ENCODE measurements at places on chromosomes 1 and 21.

DNA sequence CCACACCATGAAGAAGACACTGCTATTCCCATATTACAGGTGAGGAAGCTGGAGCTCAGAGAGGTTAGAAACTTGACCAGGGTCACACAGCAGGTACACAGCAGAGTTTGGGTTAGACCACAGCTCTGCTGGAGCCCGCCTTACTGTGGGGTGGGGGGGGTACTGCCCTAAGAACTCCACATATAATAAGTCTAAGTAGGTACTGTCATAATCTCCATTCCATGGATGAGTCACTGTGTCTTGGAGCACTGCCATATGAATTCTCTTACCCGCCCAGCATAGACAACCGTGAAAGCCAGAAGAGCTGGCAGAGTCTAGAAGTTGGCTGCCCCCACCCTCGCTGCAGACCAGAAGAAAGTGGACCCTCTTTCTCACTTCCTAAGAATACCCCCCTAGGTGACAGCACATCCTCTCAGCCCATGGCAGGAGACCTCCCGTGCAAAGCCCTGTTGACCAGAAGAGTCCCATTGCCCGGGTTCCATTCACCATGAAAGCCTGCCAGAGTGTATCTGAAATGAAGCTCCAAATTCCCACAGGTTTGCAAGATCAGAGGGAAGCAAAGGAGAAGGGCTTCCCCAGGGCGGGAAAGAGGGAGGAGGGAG lies 5.2 kb upstream of the PLA2G2D start:
- peak; percentile 80 for DNase-seq

- DNase-seq = no peak
These were observed 222.7 kb downstream of the TM2D1 start for GRCh38 chr1:61501971-61502916.

- no peak for DNase-seq
These were observed 102.4 kb downstream of the PTGER3 start for GRCh38 chr1:70945251-70945650.

GRCh38 chr1:201930803-201931202 lies 15.5 kb downstream of the LMOD1 start:
- DNase-seq = no peak

- DNase-seq = no peak
These were observed 7.5 kb downstream of the TOR1AIP1 start for GRCh38 chr1:179889589-179889988.

DNA sequence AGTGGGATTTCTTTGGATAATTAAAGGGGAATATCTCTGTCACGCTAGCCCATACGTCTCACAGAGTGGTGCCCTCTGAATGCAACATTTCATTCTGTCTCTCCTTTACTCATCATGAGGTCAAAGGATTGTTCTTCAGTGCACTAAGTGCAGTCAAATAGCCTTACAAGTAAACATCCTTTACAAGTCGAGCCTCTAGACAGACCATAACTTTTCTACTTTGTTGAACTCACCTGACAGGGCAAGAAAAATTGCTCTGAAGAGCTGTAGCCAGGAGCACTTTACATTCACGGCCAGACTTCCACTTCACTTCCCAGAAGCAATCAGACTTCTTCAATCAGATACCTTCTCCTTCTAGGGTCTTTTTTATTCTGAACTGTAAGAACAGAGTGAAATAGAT lies 768.0 kb upstream of the TMPRSS15 start:
- no peak for DNase-seq

DNA sequence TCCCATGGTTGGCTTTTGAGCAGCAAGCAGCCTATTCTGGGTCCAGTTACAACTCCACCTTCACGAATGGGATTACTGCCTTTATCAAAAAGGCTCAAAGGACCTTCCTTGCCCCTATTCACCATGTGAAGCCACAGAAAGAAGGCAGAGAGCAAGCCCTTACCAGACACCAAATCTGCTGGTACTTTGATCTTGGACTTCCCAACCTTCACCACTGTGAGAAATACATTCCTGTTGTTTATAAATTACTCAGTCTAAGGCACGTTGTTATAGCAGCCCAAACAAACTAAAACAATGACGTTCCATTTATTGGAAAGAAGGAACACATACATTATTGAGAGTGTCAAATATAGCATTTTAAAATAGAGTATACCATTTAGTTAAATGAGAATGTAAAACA lies 1557.9 kb downstream of the PLA2G4A start:
- no peak for DNase-seq

GRCh38 chr1:214386747-214387146 lies 105.8 kb downstream of the SMYD2 start:
- peak; percentile 50 for DNase-seq

DNA sequence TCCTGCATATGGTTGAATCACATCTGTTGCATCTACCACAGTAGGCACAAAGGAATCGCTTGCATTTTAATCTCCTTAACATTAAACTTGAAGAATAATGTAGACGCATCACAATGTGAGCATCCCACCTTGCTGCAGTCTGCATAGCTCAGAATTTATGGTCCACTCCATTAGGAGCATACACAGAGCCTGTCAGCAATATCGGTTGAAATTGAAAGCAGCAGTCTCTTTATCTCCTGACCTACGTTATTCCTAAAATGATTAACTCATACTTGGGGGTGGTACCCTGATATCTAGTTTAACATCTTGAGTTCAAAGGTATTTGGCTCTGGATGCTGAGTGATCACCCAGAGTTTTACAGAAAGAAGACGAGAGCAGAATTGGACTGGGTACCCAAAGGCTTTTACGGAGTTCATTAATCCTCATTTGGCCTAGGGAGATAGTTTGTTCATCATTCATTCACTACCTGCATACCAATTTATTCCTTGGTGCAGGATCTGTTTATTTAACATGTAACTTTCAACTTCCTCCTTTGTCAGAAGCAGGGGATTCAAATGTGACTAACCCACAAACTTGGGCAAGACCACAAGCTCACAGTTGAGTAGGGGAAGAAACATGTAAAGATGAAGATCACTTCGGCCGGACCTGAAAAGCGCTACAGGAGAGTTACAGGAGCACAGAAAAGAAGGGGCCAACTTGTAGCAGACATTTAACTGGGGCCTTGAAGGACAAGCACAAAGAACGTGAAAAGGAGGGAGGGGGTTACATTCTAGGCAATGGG lies 187.9 kb downstream of the DAB1 start:
- DNase-seq = no peak

DNA sequence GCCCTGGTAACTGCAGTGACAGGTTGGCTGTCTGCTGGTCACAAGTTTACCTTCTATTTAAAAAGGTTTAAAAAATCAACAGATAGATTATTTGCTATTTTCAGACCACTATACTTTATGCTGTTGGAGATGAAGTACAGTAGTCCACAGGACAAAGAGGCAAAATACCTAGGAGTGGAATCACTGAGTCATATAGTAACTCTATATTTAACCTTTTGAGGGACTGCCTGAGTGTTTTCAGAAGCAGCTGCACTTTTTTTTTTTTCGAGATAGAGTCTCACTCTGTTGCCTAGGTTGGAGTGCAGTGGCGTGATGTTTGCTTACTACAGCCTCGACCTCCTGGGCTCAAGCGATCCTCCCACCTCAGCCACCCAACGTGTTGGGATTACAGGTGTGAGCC lies 11.7 kb downstream of the CNIH4 start:
- DNase-seq = no peak

DNA sequence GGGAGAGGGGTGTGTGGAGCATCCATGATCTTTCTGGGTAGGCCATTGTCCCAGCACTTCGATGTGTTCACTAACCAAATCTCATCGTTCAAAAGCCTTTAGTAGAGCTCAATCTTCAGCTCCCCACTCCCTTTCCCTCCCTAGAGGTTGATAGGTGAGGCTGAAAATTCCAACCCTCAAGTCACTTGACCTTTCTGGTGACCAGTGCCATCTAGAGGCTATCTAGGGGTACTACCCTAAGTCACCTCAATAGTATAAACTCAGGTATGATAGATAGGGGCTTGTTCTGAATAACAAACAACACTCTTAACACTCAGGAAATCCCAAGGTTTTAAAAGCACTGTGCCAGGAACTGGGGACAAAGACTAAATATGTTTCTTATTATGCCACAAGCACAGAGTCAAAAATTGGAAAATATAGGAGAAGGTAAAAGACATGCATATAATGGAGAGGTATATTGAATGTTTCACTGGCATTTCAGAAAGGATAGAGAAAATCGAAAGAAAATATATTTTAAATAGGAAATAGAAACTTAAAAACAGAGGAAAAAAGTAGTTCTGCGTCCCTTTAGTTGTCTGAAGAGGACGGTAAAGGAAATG lies 42.9 kb upstream of the CD53 start:
- DNase-seq = peak; percentile 16

DNA sequence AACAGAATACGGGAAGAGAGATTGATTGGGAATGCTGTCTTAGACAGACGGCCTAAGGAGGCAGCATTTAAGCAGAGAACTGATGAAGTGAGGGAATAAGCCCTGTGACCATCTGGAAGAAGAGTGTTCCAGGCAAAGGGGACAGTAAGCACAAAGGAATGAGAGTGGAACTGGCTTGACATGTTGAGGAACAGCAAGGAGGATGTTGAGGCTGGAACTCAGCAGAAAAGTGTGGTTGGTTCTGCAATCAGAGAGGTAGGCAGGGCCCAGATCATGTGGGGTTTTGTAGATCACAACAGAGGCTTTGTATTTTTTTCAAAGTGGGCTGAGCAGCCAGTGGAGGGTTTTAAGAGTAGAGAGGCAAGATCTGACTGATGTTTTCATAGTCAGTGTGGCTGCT lies 157.4 kb downstream of the DNM3 start:
- peak; percentile 18 for DNase-seq

GRCh38 chr1:96522927-96523326 lies 198.7 kb upstream of the PTBP2 start:
- DNase-seq = peak; percentile 14

DNA sequence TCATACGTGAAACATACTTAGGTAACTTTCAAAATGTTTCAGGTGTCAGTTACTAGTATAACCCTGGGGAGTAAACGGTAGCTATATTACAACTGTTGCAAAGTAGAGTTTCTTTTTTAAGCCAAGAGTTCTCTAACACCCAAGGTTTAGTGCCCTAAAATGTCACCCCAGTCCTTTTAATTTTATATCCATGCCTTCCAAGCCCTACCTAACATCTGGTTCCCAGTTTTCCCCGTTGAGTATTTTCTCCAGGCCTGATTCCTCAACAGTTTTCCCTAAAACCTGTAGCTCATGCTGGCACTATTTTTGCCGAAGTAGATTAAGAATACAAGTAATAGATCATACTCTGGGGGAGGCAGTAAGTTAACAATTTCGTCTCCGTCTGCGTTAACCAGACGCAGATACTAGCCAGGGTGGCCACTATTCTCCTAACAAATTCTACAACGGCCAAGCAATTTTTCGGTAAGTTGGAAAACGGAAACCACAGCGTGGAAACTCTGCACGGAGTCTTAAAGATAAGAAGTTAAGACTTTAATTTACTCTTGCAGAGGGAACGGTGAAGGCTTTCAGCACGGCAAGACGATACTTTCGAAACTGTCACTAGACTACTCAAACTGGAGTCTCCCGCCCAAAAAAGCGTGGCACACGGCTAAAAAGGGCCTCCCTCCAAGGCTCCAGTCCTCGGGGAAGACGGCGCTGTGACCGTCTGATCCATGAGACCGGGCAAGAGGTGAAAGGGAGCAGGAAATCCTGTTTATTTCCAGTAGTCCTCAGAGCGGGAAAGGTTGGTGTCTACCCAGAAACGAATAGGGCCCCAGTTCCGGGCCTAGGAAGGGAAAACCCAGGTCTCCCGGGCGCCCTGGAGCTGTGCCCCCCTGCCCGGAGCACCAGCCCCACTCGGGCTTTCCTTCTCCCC lies 945 bp downstream of the SRSF4 start:
- no peak for DNase-seq

- DNase-seq = peak; percentile 60
These were observed 11.0 kb downstream of the UBL4B start for GRCh38 chr1:110123224-110123623.

DNA sequence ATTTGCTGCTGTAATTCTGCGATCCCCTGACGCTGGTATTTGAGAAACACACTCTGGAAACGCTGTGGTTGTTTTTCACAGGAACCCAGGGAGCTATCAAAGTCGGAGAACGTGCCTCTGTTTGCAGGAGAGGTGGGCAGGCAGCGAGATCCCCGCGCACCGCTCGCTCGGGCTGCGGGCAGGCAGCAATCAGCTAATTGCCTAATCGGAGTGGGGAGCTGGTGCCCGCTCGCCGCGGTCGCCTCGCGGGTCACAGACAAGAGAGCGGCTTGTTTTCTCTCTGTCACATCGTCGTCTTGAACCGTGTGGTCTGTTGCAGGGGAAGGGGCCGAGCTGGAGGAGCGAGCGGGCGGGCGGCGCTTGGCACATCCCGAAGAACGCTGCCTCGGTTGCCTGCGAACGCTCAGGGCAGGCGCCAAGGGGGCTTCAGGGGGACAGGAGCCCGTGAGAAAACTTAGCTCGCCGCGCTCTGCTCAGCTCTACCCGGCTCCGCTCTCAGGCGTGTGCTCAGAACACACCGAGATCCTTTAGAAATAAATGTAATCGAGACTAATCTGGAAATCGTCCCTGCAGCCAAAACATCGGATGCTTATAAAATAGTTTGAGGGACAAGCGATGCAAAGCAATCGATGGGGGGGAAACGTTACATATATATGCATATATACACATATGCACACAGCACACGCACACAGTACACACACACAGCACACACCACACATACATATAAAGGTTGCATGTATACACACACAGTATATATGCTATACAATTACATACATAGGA lies 93.6 kb upstream of the SMYD2 start:
- DNase-seq = no peak

DNA sequence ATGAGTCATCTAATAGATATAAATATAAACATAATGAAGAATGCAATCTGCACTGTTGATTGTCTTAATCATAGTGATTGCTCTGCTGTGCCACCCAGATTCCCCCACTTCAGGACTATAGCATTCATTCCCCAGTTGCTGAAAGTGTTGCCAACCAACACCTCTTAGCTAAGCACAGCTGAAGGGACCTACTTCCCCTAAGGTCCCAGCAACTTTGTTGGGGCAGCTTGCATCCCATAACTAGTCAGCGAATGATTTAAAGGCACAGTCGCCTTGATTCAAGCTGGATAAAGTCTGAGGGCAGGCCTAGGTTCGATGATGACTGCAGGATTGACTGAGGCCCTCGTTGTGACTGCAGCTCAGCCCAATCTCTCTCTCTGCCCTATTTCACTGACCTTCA lies 14.3 kb upstream of the RGS1 start:
- DNase-seq = no peak

DNA sequence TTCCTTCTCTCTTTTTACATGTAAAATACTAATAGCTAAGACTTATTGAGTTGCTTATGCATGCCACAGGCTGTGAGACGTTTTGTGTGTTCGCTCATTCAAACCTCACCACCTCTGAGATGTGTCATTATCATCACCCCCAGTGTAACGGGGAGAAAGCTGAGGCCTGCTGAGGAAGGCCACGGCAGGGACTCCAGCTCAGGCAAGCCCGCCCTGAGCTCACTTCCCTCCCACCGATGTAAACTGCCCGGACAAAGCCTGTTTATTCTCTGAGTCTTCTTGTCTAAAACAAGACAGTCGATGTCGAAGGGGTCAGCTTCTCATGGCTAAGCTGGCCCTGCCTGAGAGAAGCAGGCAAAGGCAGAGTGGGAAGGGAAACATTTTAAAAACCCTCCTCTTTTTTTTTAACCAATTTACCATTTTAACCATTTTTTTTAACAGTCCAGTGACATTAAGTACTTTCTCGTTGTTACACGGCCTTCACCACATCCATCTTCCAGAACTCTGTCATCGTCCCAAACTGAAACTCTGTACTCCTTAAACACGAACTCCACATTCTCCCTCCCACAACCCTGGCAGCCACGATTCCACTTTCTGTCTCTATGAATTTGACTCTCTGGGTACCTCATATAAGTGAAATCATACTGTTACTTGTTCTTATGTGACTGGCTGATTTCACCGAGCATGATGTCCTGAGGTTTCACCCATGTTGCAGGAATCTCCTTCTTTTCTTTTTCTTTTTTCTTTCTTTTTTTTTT lies 204.8 kb upstream of the GALNT2 start:
- no peak for DNase-seq

GRCh38 chr1:32939655-32940371 lies 24.8 kb downstream of the RNF19B start:
- peak; percentile 66 for DNase-seq

Data from EL (cell line).